ENCODE measurements at places on chromosomes 4 and X.

GRCh38 chrX:25022499-25023325 lies 6.9 kb upstream of the ARX start:
- DNase-seq: no peak

GRCh38 chr4:21469438-21470300 lies 478.9 kb downstream of the KCNIP4 start:
- no peak for DNase-seq

DNA sequence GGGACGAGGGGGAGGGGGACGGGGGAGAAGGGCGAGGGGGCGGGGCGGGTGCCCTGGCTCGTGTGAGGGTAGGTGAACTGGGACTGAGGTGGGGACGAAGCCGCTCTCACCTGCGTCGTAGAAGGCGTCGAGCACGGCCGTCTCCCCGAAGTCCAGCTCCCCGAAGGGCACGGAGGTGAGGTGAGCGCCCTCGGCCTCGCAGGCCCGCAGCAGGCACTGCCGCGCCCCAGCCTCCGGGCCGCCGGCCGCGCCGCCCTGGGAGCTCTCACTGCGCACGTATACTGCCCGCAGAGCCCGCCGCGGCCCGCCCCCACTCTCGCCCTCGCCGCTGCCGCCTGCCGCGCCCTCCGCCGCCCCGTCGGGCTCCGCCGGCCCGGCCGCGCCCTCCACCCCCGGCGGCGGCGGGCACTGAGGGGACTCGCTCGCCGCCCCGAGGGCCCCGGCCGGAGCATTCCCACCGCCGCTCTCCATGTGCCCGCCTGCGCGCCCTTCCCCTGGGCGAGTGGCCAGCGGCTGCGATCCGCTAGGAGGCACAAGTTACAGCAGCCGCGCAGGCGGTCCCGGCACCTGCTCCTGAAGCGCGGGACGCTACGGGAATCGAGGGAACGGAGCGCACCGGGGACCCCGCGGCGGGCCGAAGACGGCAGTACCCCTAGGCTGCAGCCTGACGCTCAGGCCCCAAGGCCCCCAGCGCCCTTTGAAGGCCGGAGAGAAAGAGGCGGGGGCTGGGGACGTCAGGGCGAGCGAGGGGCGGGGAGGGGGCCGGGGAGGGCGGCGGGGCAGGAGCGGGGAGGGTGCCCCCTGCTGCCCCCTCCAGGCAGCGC lies at the start of gene MAP3K15:
MAP3K15 (minus strand) TSS at position 718 of the 824 bp plus-strand sequence; CDS start at position 471, 247 bp downstream.
- peak; percentile 11 for DNase-seq

- no peak for DNase-seq
Measured at GRCh38 chrX:130716781-130717413, 186.1 kb downstream of the ENOX2 start.

- no peak for DNase-seq
Measured at GRCh38 chr4:61223385-61223784, 23.3 kb downstream of the ADGRL3 start.

- DNase-seq: peak; percentile 73
Measured at GRCh38 chrX:129982300-129983251, at the start of gene BCORL1. Gene BCORL1, plus strand, starts transcription at chrX:129982635. Its CDS starts 22,597 bp downstream, at chrX:130005232.

DNA sequence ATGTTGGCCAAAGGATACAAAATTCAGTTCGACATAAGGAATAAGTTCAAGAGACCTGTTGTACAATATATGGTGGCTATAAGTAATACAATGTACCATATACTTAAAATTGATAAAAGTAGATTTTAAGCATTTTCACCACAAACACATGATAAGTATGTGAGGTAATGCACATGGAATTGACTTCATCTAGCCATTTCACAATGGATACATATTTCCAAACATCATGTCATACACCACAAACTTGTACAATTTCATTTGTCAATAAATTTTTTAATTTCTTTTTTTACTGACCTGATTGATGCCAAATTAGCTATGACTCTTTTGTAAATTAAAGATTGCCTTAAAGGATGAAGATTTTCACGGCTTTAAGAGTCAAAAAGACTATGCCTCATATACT lies 103.1 kb upstream of the VCX2 start:
- no peak for DNase-seq

DNA sequence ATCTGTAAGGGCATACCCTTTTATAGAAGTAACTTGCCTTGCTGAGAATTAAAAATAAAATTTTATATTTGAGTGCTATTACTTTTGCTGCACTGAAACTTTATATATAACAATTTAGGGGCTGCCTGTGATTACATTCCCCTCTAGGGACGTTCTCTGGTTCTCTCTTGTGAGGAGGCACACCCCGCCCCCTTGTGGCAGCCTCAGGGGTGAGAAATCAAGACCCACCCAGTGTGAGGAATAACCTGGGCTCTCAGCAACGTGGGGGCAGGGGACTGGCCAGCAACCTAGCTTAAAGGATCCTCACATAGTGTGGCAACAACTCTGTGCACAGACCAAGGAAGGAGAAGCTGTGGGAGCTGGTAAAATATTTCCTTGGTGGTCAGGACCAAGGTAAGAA lies 43.7 kb downstream of the MAGEA9 start:
- DNase-seq: no peak

GRCh38 chrX:50747471-50747900 lies 66.5 kb downstream of the SHROOM4 start:
- DNase-seq: peak; percentile 0

DNA sequence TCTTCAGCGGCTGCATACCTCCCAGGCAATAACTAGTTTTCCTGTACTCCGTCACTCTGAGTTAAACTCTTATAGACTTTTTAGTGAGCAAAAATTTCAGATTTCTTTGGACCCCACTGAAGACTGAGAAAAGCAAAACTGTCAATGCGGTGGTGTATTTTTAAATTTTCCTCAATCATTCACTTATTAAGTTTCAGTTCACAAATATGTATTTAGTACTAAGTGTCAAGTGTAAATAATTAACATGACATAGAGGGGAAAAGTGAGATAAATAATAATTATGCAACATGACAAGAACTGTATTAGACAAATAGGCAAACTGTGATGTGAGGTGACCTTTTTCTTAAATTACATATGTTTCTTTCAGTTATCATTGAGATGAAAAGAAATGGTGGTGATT lies 124.4 kb downstream of the NAF1 start:
- no peak for DNase-seq

DNA sequence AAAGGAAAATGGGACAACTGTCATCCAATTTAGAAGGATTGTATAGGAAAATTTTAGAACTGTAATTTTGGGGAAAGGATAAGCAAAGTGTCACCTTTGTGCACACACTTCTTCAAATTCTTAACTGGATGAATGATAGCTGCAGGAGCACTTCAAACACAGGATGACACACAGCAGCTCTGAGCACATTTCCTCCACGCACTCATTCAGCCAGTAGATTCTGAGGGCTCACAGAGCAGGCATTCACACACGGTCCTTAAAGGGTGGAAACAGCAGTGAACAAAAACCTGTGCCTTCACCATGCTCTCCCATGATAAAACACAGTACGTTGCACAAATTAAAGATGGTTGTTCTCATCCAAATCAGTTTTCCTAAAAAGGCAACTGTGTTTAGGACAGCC lies 38.5 kb upstream of the KLF3 start:
- no peak for DNase-seq

- no peak for DNase-seq
Measured at GRCh38 chrX:123217077-123217476, 33.0 kb downstream of the GRIA3 start.

- DNase-seq: no peak
Measured at GRCh38 chr4:168569066-168569930, 72.4 kb downstream of the PALLD start.

DNA sequence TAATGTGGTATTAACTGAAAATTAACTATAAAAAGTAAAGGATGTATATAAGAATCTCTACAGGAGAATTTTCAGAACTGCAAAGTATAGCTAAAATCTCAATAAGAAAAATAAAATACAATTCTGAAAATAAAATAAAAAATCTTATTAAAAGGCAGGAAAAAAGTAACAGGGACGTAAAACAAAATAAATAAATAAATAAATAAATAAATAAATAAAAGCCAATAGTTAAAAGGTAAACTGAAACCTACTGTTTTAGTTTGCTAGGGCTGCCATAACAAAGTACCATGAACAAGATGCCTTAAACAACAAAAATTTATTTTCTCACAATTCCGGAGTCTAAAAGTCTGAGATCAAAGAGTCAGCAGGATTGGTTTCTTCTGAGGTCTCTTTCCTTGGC lies 140.6 kb downstream of the SPANXA1 start:
- DNase-seq: no peak

DNA sequence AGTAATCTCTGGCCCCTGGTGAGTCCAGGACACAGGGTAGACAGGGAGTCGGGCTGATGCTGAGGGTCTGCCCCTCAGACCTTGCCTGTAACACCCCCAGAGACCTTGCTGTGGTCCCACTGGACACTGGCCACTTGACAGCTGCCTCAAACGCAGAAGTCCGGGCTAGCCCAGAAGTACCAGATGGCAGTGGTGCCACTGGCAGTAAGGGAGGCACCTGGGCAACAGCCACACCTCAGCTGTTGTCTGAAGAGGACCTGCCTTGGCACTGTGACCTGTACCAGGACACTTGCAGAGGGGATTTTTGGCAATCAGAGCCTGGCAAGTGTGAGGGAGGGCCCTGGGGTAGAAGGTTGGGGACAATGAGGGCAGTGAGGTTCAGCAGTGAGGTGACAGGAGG lies 63.3 kb upstream of the UXT start:
- DNase-seq: no peak

- no peak for DNase-seq
Measured at GRCh38 chr4:53895137-53895536, 169.3 kb downstream of the CHIC2 start.

DNA sequence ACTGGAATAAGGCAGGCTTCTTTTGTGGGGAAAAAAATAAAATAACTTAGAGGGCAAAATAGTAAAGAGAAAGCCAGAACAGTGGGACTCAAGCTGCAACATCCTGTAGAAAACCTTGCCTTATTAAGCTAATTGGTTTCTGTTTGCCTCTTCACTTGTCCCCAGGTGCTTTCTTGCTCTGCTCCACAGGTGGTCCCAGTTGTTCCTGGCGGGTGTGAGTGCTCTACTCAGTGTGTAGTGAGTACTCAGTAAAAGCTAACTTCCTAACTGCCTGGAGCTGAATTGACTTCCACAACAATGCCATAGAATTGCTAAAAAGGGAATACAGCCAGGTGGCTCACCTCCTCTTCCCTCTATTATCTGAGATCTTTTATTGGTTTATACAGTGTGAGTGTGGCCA lies 930.2 kb downstream of the C4orf33 start:
- DNase-seq: no peak

DNA sequence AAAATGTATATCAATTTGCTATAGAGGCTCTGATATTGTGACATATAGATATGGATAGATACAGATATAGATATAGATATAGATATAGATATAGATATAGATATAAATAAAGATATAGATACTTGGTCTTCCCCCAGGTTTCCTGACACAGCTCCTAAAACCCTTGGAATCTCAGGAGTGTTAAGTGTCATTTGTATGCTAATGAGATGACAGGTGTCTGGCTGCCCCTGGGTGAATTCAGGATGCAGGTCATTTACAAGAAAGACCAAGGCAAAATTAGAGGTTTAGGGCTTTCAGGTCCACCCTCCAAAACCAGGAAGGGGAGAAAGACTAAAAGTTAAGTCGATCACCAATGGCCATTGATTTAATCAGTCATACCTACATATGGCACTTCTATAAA lies 1034.8 kb downstream of the PDHA2 start:
- DNase-seq: no peak

- no peak for DNase-seq
Measured at GRCh38 chrX:24513416-24513815, 48.3 kb downstream of the PDK3 start.

GRCh38 chrX:112306027-112306426 lies 223.5 kb upstream of the TRPC5 start:
- DNase-seq: no peak

- no peak for DNase-seq
Measured at GRCh38 chr4:101160792-101161592, 186.3 kb downstream of the PPP3CA start.

DNA sequence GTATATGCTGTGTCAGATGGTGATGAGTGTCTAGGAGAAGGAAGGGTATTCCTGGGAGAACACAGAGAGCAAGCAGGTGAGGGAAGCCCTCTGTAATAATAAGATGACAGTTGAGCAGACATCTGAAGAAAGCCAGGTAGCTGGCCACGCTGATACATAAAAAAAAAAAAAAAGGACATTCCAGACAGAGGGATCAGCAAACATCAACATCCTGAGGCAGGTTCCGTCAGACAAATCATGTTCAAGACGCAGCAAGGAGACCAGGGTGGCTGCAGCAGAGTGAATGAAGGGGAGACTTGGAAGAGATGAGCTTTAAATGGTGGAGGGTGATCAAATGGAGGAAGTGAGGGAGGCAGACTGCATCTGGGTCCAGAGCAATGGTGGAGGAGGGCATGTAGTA lies 97.6 kb upstream of the ANXA3 start:
- no peak for DNase-seq

DNA sequence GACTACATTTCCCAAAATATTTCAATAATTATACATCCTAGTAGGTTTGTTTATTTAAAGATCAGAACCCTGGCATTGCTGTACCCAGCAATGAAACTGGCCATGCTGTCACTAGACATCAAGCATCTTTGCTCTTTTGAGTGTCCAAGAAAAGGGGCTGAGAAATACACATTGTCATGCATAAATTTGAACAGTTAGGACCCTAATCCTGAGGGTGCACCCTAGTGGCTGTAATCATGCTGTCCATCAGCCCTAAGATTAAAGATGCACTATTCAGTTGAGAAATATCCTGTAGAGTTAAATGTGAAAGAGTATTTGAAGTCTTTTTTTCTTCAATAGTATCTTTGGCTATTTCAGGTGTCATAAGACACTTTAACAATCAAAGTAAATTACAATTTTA lies 108.8 kb downstream of the NFKB1 start:
- peak; percentile 10 for DNase-seq

GRCh38 chr4:11429699-11430045 lies 978 bp upstream of the HS3ST1 start:
- DNase-seq: no peak

DNA sequence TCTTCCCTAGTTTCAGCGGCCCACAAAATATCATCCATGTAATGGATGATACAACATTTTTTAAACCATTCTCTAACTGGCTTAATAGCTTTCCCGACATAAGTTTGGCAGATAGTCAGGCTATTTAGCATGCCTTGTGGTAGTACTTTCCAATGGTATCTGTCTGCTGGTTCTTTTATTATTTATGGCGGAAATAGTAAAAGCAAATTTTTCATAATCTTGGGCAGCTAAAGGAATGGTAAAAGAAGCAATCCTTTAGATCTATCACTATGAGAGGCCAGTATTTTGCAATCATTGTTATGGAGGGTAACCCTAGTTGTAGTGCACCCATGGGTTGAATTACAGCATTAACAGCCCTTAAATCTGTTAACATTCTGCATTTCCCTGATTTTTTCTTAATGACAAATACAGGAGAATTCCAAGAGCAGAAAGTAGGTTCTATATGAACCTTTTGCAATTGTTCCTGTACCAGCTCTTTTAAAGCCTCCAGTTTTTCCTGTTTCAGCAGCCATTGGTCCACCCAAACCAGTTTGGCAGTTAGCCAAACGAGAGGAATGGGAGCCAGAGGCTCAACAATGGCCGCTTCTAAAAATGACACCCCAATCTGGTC lies 14.3 kb upstream of the HSD17B11 start:
- no peak for DNase-seq
